Hypothalamus (tissue), 51 donors: ENCODE measurements at places on chromosomes 1 and 21.

DNA sequence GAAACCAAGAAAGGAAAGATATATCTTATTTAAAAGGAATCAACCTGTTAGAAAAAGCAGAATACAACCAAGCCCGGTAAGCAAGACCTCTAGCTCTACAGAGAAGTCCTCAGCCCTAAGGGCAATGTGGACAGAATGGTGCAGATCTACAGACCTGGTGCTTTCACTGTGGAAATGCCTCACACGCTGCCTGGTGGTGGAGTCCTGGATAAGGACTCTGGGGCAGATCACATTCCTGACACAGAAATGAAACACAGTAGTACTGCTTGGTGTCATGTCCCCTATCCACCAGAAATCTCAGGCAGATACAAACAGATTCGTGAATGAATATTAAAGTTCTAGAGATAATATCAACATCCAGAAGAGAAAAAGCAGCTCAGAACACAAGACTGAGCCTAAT lies 6.8 kb downstream of the CNN3 start:
- DNase-seq = no peak

- no peak for DNase-seq
Measured at GRCh38 chr1:66733348-66734017, 18.8 kb upstream of the DYNLT5 start.

- no peak for DNase-seq
Measured at GRCh38 chr1:109192433-109192832, 21.3 kb upstream of the SARS1 start.

DNA sequence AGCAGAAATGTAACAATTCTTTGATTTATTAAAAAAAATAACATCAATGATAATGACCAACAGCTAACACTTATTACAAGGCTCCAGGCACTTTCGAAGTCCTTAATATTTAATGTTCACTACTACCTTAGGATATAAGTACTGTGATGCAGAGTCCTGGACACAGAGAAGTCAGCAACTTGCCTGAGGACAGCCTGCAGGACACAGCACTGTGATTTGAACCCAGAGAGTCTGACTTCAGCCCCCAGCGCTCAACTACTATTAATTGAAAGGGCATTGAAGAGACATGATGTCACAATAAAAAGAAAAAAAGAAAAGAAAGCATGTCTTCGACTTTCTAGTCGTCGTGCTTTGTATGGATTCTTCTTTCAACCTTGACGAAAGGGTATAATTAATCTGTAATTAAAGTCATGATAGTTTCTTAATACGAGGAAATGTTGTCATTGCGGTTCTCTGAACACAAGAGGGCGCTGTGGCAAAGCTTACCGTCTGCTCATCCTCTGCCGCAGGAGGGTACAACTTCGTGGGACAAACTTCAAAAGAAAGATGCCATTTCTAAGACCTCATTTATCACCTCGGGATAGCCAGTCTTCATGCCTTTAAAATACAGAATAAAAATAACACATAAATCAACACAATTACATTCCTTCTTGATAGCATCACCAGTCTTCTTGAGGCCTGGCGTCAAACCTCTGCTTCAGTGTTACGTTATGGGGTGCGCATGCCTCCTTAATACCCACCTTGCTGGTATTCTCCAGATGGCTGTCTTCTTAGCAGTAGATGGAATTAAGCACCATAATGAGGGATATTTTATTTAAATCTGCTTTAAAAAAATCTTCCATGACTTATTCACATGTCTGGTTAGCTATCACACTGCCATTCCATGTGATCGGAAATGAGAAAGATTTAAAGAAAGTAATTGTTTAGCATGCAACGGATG lies 240.1 kb downstream of the DISC1 start:
- no peak for DNase-seq

DNA sequence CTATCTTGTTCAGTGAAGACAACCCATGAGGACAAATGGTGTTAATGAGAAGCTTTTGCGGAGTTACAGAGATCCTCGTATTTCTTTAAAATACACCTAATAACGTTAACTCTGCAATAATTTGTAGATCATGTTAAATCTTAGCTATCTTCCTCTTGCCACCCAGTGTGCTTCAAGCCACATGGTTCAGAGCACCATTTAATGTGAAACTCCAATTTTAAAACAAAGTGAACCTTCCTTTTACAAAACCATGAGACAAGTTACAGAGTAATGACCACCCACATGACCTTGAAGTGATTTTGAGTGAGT lies 1.7 kb upstream of the KCNE2 start:
- no peak for DNase-seq

- DNase-seq = no peak
Measured at GRCh38 chr1:40701684-40702083, 10.2 kb downstream of the NFYC start.

- no peak for DNase-seq
Measured at GRCh38 chr21:41008974-41009373, 159.0 kb upstream of the BACE2 start.
